ENCODE measurements at places on chromosomes 12 and 14.

DNA sequence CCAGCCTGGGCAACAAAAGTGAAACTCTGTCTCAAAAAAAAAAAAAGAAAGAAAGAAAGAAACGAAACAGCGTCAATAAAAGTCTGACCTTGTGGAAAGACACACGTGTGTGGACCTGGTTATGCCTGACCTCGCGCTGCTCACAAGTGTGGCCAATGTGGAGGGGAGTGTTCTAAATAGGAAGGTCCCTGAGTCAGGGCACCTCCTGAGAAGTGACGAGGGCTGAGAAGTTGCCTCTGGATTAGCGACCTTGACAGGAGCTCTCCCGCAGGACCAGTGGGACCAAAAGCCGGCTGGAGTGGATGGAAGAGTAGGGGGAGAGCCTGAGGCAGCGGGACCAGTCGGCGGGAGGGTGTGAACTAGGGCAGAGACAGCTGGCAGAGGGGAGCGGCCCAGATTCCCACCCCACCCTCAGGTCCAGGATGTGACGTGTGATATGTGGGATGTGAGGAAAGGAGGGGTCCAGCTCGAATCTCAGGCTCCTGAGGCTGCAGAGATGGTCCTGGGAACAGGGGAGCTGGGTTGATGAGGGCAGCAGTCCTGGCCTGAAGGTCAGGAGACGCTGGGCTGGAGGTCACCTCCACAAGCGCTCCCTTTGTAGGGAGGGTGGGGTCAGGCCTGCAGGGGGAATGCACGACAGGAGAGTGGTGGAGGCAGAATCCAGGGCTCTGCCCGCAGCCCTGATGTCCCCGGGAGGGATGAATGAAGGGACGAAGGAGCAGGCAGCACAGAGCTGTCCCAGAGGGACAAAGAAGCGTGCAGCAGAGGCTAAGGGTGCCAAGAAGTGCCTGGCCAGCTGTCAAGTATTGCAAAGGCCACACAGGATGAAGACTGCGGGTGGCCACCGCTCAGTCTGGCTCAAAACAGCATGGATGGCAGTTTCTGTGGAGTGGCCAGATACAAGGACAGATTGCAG is 24.8 kb upstream of the GPR68 start:
- DNase-seq, result no peak

GRCh38 chr14:79356040-79356439 is 855.3 kb downstream of the DIO2 start:
- DNase-seq, result no peak

GRCh38 chr12:56878010-56878339 is 56.2 kb downstream of the SDR9C7 start:
- no peak for DNase-seq

- DNase-seq, result no peak
Measured at GRCh38 chr12:132514216-132514820, 24.4 kb downstream of the FBRSL1 start.

DNA sequence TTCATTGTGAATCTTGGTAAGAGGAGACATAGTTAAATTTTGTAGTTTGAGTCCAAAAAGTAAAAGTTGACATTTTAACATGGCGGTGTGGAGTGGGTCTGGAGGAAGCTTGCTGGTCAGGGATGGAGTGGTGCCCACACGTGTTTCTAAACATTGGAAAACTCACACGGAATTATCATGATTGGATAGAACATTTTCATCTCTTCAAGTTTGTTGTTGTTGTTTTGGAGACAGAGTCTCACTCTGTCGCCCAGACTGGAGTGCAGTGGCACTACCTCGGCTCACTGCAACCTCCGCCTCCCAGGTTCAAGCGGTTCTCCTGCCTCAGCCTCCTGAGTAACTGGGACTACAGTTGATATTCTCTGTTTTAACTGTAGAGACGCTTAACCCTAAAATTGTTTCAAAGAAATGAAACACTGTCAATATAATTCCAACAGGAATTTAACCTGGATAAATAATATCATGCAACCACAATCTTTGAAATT is 502 bp upstream of the MBIP start:
- no peak for DNase-seq

GRCh38 chr12:74890237-74890599 is 319.4 kb downstream of the KCNC2 start:
- peak; percentile 74 for DNase-seq

DNA sequence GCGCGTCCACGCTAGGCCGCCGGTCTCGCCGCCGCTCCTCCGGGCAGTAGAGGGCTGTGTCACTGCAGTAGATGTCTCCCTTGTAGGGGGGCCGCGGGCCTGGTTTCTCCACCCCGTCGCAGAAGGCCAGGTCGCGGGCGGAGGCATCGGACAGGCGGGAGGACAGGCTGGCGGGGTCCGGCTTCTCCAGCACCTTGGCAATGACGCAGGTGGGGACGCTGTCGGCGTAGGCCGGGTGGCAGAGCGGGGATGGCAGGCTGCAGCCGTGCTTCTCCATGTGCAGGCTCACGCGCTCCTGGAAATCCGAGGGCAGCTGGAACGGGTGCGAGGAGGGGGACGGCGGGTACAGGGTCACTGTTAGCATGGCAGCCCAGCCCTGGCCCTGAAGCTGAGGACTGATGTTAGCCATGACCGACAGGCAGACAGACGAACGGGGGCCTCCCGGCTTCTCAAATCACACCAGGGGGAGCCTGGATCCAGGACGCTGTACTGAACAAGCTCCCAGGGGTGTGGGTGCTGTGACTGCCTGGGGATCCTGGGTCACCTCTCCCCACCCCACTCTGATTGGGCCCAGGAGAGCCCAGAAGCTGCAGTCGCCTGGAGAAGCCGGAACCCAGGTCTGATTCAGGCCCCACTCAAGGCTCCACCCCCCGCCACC is 48.1 kb downstream of the BEGAIN start:
- DNase-seq, result no peak

GRCh38 chr14:92563359-92563758 is 49.8 kb downstream of the RIN3 start:
- peak; percentile 80 for DNase-seq

GRCh38 chr14:102131741-102132140 is 8.0 kb upstream of the WDR20 start:
- no peak for DNase-seq

GRCh38 chr12:112762753-112763152 is 28.8 kb upstream of the RPH3A start:
- DNase-seq, result no peak
